Osteoblast (primary cell): ENCODE measurements at places on chromosomes 6 and 20. TPM values are rescaled to one million over a fixed set of nuclear protein-coding genes. Genes with fewer than 3 reads are reported as not detected.

Gene COL21A1
- 8.0 and 19.2 TPM in 2 replicates for total RNA-seq

Gene BMP2
- 1.8 TPM in 2 replicates for total RNA-seq

Gene SESN1
- 26.1 and 30.4 TPM in 2 replicates for total RNA-seq

Gene NXT1
- total RNA-seq = 12.7 and 18.5 TPM in 2 replicates

Gene C4B
- 4.1 and 6.5 TPM in 2 replicates for total RNA-seq

Gene HTR1E
- not detected in 2 replicates for total RNA-seq
